ENCODE measurements at places on chromosomes 2 and 18. TPM values are rescaled to one million over a fixed set of nuclear protein-coding genes. Genes with fewer than 3 reads are reported as not detected.

DNA sequence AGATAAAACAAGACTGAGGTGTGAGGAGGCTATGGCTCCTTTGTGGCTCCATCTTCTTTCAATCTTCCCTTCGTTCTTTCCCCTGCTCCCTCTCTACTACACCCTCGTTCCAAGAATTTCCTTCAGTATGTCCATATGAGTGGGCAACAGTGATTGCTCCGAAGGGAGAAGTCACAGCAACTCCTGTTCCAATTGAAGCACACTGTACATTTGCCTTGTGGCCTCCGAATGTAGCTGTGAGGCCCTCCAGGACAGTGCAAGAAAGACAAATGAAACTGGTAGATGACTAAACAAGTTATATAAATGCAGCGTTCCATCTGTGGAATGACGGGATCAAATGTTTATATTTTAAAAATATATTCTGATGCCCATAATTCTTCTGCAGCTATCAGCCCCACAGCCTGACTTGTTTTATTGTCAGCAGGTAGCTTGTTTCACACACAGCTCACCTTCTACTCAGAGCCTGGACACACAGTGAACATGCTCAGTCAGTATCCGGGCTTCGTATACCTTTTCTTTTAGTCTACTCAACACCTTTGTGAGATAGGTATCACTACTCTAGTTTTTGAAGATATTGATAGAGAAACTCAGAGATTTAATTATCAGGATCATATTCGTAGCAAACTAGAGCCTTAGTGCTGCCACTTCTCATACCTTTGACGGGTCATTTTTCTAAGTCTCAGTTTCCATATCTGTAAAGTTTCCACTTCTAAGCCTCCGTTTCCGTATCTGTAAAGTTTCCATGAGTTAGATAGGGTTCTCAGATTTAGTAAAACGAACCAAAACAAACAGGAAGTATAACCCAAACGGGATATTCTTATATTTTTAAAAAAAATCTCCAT lies 216.7 kb upstream of the STON1 start:
- no peak for DNase-seq

GRCh38 chr2:237759176-237759575 lies 39.4 kb upstream of the RBM44 start:
- DNase-seq: no peak

CPO gene
- not detected for polyA plus RNA-seq

DNA sequence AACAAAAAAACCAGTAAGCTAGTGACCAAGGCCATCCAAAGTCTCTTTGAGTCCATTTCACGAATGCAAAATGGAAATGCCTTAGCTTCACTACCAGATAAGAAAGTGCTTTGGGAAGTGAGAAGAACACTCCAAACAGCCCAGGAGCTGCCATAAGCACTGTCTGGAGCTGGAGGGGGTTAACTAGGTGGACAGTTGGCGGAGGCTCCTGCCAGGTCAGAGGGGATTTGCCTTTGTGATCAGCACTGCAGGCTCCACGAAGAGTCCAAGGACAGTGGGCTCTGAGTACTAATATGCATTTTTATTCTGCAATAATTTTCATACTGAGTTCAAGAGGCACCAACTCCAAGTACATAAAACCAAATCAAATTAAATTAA lies 233.3 kb upstream of the SMAD2 start:
- DNase-seq: no peak

DNA sequence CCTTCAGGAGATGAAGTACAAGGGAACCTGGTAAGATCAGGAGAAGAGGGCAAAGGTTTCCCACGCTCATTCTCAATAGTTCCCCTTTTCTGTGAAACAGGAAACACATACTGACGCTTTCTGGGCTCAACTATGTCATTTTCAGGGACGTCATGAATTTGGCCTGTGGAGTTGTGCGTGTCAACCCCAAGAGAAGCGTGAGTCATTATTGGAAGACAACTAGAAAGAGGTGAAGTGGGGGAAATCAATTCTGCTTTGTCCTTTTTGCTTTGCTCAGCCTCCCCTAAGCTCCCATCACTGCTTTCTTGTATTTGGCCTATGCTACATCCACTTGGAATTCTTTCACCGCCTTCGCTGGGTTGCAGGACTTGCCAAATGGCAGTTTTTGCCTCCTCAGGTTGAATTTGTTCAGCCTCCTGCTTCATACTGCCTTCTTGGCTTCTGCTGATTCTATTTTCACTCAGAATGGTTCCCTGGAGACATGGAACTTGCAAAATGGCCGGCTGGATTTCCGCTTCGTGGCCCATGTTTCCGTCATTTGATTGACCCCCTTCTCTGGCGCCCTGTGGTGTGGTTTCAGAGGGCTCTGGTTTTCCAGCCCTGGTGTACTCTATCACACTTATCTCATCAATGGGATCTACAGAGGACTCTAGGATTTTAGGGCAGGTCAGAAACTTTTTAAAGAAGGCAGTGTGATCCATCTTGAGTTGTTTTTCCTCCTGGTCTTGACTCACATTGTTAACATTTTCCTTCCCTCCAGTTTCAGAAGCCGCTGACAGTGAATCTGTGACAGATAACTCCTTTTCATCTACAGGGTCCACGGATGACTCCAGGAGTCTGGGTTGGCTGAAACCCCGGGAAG lies 93.3 kb downstream of the ALPK2 start:
- no peak for DNase-seq

GRCh38 chr2:202376460-202377206 lies 506 bp downstream of the BMPR2 start:
- no peak for DNase-seq

All from immature natural killer cell (primary cell).